ENCODE measurements at places on chromosomes 11 and 22. TPM values are rescaled to one million over a fixed set of nuclear protein-coding genes. Genes with fewer than 3 reads are reported as not detected.

AASDHPPT gene
- 33.0 TPM for total RNA-seq

SLC22A12 gene
- not detected for total RNA-seq

DNA sequence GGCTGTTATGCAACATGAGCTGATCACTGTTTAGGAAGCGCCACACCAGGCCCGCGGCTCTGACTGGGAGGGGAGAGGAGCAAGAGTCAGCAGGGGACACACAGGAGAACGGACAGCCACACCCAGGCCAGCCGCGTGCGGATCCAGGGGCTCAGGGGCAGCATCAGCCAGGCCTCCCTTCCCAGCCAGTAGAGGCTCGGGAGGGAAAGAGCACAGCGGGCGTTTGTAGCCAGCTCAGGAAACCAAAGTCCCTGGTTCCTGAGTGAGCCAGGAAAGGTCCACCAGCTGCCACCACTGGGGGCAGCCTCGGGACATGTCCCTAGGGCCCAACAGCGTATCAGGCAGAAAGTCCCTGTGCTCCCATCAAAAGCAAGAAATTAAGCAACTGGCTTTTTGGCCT, 71.8 kb upstream of the PITPNB start:
- H3K27me3 ChIP-seq, result peaks cover 4% of the 10 kb centered on the region
- no peak overlapping the region for H3K4me3 ChIP-seq
- no peak overlapping the region for H3K27ac ChIP-seq
- no peaks in the 10 kb centered on the region for H3K36me3 ChIP-seq
- H3K4me1 ChIP-seq, result peaks cover 6% of the 10 kb centered on the region
- no peak for DNase-seq

GRCh38 chr11:115126092-115126491, 378.1 kb downstream of the CADM1 start:
- no peak overlapping the region for H3K4me3 ChIP-seq
- peaks cover 7% of the 10 kb centered on the region for H3K27me3 ChIP-seq
- DNase-seq, result no peak
- H3K27ac ChIP-seq, result no peak overlapping the region
- H3K4me1 ChIP-seq, result no peaks in the 10 kb centered on the region

- no peak overlapping the region for H3K4me3 ChIP-seq
- H3K4me1 ChIP-seq, result no peaks in the 10 kb centered on the region
- H3K36me3 ChIP-seq, result peaks cover 2% of the 10 kb centered on the region
- DNase-seq, result no peak
- no peaks in the 10 kb centered on the region for H3K27me3 ChIP-seq
Observed at GRCh38 chr11:44876906-44877305, 73.8 kb downstream of the TP53I11 start.

- no peak overlapping the region for H3K4me3 ChIP-seq
- H3K27ac ChIP-seq, result no peak overlapping the region
- no peaks in the 10 kb centered on the region for H3K36me3 ChIP-seq
- DNase-seq, result no peak
- H3K27me3 ChIP-seq, result no peaks in the 10 kb centered on the region
- H3K4me1 ChIP-seq, result no peaks in the 10 kb centered on the region
Observed at GRCh38 chr11:99505316-99505715, 484.6 kb downstream of the CNTN5 start.

GRCh38 chr11:100727410-100727809, 40.3 kb downstream of the ARHGAP42 start:
- no peak overlapping the region for H3K27ac ChIP-seq
- no peaks in the 10 kb centered on the region for H3K27me3 ChIP-seq
- no peak overlapping the region for H3K4me3 ChIP-seq

DNA sequence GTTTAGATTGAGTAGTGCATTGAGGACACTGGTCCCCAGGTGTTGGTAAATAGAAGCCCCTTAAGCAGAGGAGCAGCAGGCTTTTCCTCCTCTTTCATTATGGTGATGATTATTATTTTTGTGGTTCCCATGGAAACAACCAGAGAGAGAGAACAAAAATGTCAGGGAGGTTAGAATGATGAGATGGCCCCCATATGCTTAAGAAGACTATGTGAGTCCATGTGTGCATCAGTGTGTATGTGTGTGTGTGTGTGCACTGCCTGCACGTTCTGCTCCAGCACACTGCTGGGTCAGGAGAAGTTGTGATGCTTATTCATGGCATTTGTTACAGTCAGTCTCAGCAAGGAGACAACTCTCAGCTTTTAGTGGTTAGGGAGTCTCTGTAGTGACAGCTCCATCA, 724.2 kb downstream of the NTM start:
- no peak overlapping the region for H3K27ac ChIP-seq
- no peak for DNase-seq
- H3K27me3 ChIP-seq, result no peaks in the 10 kb centered on the region
- H3K36me3 ChIP-seq, result no peaks in the 10 kb centered on the region
- H3K4me3 ChIP-seq, result no peak overlapping the region

- H3K27ac ChIP-seq, result no peak overlapping the region
- H3K4me3 ChIP-seq, result no peak overlapping the region
- DNase-seq, result peak; percentile 11
Observed at GRCh38 chr11:16788141-16789062, 50.0 kb downstream of the C11orf58 start.
